ENCODE measurements at places on chromosomes 16 and 17.

DNA sequence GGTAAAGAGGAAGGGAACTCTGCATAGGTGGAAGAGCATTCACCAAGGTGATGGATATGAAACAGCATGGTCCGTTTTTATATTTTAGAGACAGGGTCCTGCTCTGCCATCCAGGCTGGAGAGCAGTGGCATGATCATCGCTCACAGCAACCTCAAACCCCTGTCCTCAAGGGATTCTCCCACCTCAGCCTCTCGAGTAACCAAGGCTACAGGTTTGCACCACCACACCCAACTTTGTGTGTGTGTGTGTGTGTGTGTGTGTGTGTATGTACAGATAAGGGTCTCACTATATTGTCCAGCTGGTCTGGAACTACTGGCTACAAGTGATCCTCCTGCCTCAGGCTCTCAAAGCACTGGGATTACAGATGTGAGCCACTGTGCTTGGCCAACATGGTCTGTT is 77.5 kb upstream of the NACA2 start:
- no peak for DNase-seq

GRCh38 chr16:30805056-30805369 is 18.0 kb upstream of the ZNF629 start:
- no peak for DNase-seq

GRCh38 chr17:45101546-45101882 is 30.8 kb downstream of the PLCD3 start:
- DNase-seq: no peak

DNA sequence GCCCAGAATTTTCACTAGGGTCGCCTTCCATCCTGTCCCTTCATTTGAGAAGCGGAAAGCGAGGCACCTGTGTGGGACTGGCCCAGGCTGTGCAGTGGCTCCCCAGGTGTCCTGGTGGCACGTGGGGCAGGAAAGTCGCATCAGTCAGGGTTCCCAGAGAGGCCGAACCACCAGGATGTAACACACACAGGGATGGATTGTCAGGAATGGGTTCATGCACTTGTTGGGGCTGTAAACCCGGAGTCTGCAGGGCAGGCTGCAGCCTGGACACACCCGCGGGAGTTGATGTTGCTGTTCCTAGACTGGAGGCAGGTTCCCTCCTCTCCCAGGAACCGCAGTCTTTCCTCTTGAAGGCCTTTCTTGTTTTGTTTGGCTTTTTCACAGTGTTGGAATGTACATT is 30.7 kb upstream of the RPTOR start:
- DNase-seq: no peak

DNA sequence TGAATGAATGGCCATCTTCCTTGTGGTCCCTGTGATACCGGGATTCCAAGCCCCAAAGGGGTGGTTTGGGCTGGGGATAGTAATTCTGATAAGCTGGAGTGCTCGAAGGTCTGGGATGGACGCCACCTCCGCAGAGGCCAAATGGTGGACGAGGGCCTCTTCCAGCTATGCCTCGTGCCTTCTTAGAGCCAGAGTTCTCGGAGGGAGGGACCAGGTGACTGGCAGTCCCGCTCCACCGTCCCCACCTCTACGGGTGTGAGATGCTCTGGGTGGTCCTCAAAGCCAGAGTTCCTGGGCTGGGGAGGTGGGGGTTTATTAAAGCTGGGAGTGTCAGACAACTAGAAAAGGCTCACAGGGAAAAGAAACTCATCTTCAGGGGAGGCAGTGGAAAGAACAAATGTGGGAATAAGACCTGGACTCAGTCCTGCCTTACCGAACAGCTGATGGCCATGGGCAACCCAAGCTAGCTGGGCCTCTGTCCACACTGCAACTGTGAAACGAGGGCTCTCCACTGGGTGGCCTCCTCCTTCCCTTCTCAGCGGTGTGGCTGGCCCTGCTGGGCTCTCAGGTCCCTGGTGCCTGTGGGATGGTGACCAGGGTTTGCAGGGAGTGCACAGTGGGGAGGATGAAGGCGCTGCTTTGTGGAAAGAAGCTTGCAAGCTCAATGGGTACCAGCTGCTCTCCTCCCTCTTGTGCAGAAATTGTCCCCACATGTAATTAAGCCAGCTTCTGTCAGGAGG is 75.2 kb downstream of the N4BP1 start:
- DNase-seq: no peak

GRCh38 chr17:3602499-3602898 is 6.7 kb downstream of the TRPV1 start:
- DNase-seq: peak; percentile 57

GRCh38 chr16:56919099-56919800 is 12.7 kb upstream of the HERPUD1 start:
- DNase-seq: no peak

DNA sequence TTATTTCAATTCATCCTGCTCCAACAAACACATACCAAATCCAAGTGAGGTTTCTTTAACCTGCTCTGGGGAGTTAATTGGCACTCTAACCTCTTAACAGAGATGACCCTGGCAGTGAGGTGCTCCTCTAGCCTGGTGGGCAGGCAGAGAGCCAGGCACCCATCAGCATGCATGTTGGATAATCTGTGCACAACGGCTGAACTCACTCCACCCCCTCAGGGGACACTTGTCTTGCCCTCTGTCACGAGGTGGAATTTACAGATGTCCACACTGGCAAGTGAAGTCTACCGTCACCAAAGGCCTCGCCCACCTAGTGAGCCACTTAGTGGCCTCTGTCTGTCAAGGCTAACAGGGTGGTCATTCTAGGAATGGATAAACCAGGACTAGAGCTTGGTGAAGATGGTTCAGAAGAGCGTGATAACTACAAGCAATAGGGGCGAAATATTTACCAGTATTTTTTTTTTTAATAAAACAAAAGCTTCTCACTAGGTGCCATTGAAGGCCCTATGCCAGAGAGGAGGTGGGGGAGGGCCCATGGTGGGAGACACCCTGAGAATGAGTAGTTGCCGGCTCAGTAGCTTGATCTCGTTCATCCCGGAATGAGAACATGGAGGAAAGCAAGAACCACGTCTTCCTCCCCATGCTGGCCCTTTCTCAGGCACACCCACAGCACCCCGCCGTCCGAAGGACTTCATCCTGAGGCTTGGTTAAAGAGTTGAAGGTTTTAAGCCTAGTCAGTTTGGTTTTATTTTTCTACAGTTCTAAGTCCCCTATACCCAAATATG is 25.2 kb downstream of the PLD6 start:
- no peak for DNase-seq

GRCh38 chr16:47067203-47067602 is 76.5 kb downstream of the NETO2 start:
- DNase-seq: no peak

Data from inflammatory macrophage treated with lipopolysaccharide for 1 hour (primary cell).